OCI-M1 (cell line): ENCODE measurements at places on chromosomes 1 and 21.

- no peak for DNase-seq
Measured at GRCh38 chr1:201222125-201222524, 31.5 kb downstream of the IGFN1 start.

DNA sequence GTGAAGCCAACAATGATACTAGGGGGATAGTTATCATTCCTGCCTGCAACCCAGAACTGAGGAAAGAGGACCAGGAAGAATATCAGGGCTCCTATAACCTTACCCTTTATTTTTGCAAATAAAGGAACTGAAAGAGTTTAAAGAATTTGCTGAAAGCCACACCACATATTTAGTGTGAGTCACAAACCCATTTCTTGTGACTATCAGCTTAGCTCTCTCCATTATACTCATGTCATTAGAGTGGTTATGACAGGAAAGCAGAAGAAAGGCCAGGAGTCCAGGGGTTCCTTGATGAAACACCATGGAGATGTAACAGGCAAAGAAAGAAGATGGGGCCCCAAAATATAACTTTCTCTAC lies 141.1 kb upstream of the SAMSN1 start:
- no peak for DNase-seq

DNA sequence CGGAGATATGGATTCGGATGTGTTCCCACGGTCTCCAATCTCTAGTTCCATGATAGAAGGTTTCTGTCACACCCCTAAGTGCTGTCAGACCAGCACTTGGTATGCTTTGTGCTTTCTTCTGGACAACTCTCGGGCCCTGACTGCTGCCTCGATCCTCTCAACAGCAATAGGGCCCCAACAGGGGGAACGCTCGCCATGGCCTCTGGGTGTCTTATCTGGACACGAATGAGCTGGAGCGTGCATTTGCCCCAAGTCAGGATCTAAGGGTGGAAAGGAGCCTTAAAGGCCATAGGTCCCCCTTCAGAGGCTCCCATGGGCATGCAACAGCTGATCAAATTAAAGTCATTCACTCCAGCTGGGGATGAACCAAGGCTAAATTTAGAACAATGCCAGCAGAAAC lies 76.8 kb downstream of the TCP10L start:
- no peak for DNase-seq

DNA sequence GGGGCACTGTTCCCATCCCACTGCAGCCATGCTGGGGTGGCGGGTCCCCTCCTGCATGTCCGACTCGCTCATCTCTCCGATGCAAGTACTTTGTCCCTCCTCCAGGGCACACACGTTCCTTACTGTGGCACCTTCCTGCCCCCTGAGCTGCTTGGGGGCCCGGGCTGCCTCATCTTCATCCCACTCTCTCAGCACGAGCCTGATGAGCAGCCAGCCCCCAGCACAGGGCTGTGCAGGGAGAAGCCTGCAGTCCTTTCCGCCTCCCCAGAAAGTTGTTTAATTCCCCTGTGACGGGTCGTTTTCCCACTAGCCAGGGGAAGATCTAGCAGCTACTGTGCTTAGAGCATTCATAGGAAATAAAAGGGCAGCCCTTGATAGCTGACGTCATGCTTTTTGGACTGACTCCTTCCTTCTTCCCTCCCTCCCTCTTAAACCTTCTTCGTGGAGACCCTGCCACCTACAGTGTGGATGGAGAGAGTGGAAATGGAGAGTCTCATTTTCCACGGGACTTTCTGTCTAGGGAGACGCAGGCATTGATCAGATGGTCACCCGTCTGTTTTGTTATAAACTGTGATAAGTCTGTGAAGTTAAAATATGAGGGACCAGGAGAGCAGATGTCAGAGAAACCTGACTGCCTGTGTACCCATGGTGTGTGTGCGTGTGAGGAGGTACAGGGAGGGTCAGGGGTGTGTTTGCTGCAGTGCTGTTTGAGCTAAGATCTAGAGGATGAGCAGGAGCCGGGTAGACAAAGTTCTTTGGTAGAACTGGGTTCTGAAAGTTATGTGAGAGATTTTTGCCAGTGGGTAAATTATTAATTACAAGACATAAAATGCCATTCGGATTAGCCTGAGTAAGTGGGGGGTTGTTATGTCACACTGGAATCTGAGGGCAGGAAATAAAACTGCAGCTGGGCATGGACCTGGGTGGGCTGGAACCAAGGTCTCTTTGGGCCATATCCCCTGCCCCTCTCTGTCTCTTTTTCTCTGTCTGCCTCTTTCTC lies 34.3 kb downstream of the GPR137B start:
- DNase-seq, result peak; percentile 9

DNA sequence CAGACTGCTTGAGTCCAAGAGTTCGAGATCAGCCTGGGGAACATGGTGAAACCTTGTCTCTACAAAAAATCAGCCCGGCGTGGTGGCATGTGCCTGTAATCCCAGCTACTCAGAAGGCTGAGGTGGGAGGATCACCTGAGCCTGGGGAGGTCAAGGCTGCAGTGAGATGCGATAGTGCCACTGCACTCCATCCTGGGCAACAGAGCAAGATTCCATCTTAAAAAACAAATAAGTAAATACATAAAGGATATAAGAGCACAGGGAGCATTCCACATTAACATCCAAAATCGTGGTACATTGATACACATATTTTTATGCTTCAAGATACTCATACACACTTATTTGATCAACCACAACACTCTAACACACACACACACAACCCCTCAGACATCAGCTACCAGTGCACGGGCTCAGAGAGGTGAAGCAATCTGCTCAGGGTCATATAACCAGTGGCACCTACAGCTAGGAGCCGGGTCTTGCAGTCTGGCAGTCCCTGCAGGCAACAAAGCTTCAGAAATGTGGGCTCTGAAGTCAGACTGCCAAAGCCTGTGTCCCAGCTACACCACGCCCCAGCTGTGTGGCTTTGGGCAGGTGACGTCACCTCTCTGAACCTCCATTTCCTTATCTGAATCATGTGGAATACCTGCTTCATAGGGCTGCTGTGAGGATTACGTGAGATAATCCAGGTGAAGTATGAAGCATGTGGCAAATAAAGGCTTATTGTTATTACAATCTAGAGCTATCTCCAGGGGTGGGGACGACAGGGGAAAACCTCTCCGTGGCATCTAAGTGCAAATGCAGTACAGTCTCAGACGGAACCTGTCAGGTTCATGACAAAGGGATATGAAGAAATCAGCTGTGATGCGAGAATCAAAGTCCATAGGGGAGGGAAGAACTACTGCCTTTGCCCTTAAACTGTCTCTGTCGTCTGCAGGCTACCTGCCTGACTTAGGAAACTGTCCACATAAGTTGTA lies 4.8 kb upstream of the CRYBG2 start:
- peak; percentile 42 for DNase-seq
